NCI-H187 (cell line): ENCODE measurements at places on chromosomes 3 and 15.

GRCh38 chr3:156038869-156039268 is 81.5 kb upstream of the KCNAB1 start:
- DNase-seq = no peak

- no peak for DNase-seq
These were observed 143.1 kb downstream of the WDR76 start for GRCh38 chr15:43969802-43970375.

- DNase-seq = no peak
These were observed 36.2 kb downstream of the C2CD4B start for GRCh38 chr15:62128916-62129315.

GRCh38 chr3:179116816-179117215 is 31.3 kb upstream of the PIK3CA start:
- DNase-seq = no peak
